ENCODE measurements at places on chromosomes 6 and 20.

DNA sequence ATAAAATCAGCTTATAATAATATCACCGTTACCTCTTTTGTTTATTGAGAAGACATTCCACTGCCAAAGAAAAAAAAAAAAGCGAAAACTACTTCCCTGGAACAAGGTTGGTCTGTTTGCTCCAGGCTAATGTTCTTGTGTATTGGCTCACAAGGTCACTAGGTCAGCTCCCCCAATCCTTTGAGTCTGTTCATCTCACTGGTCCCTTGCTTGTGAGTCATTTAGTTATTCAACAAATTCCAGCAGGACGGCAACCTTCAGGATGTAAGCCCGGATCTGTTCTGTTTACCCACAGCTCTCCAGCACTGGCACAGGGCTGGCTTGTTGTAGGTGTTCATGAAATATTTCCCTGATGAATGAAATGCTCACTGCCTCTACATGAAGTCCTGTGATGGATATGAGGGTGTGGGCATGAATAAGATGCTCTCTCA lies 3.3 kb downstream of the ARHGAP40 start:
- no peak for DNase-seq

DNA sequence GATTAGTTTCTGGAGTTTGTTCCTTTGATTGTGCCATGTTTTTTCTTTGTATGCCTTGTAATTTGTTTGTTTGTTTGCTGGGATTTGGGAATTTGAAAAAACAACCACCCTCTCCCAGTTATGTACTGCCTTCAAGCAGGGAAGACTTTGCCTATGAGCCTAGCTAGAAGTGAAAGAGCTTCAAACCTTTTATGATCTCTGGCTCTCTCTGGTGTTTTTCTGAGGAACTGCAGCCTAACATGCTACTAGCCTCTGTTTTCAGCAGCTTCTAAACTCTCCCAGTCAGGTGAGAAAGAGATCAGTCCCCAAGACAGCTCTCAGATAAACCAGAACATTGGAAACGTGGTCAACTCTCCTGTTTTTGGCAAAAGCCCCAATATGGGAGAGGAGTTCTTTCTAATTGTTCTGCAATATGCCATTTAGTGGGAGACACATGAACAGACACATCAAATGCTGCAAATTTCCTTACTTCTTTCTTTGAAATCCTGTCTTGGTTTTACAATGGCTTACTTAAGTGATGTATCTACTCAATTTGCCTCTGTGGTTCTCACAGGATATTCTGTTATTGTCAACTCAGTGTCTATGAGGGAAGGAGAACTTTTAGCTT lies 58.9 kb upstream of the SERINC1 start:
- DNase-seq, result peak; percentile 73

DNA sequence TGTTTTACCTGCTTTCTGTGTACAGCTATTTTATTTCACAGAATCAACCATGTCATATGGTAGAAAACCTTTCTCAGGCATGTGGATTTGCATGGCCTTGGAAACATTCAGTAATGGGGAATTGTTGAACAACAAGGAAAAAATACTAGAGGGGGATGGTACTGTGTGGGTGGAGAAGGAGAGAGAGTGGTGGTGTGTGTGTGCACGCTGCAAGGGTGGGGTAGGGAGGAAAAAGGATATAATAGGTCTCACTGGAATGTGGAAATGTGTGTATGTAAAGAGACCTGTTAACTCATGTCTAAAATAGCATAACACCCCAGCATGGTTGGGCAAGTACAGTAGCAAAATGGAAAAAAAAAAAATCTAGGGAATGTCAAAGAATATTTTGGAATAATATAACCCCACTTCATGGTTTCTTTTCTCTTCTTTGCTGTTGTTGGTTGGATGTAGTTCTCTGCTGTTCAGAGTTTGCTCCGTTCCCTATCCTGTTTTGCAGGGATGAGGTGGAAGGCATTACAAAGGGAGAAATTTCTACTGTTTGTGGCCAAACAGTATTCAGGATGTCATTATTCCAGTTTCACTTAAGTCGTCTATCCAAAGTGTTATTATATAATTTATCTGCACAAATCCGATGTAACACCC lies 93.9 kb upstream of the CITED2 start:
- no peak for DNase-seq

GRCh38 chr6:41573985-41574384 lies 27.8 kb downstream of the FOXP4 start:
- DNase-seq, result no peak

- no peak for DNase-seq
These were observed 95.0 kb downstream of the NKAIN2 start for GRCh38 chr6:123898665-123899064.

GRCh38 chr6:134406311-134406710 lies 88.4 kb upstream of the SGK1 start:
- DNase-seq, result no peak

DNA sequence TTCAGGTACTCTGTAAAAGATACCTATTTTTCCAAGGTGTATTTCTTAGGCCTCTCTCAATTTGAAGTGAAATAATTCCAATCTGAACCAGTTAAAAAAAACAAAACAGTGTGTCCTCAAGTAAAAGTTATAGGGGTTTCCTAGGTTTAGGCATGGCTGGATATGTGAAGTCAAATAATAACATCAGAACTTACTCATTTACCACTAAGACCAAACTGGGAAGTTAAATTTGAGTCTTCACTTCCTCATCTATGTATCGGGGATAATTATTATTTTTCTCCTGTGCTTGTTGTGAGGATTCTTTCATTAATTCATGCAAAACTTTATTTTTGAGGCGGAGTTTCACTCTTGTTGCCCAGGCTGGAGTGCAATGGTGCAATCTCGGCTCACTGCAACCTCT lies 86.2 kb upstream of the PTPRK start:
- no peak for DNase-seq

DNA sequence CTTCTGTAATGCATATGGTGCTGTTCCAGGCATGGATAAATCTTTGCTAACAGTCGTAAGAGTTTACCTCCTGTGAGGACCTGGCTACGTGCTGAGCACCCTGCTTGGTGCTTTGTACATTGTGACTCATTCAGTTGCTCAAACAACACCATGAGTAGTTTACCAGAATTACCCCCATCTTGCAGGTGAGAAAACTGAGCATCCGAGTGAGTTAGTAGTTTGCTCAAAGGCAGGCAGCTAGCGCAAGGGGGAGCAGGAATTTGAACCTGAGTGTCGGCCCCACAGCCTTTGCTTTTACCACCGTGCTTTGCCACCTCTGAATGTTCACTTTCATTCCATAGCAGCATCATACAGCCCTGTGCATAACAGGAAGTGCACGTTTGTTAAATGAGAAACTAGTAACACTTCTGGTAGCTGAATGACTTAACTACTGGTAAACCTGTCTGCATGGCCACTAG lies 121.9 kb downstream of the MTHFD1L start:
- peak; percentile 33 for DNase-seq

DNA sequence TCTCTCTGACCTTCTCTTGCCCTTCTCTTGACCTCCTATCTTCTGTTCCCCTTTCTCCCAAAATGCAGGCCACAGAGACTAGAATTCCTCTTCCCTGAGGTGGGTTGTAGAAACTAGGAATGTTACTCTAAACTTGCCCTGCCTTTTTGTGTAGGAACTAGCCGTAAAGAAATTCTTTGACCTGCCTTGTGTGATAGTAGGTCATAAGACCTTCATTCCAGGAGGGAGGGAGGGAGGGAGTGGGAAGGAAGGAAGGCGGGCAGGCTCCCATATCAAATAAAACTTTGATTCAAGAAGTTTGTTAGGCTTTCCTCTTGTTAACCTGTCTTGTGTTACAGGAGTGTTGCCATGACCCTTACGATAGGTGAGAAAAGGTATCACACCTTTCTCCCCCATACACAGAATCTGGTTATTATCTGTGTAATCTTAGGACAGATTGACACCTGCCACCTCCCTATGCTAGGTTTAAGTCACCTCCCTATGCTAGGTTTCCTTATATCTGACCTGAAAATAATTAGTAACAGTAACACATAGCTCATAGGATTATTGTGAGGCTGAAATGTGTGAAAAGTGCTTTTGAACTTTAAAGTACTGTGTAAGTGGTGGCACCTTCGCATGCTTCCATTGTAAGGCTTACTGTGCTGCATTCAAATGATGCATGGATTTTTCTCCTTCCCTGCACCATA lies 32.6 kb upstream of the FUCA2 start:
- DNase-seq, result no peak

DNA sequence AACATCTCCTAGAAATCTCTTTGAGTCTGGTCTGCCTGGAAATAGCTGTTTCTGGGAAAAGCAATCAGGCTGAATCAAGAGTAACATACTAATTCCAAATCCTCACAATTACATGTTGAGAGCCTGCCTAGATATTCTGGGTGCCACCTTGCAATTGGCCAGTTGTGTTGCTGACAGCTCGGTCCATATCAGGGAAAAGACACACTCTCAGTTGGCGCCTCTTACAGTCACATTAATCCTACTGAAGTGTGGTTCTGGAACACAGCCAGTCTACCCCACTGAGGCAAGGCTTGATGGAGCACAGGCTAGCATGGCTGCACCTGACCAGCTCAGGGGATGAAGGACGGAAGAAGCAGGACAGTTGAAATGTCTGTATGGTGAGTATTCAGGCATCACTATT lies 121.4 kb upstream of the TAB2 start:
- DNase-seq, result no peak

GRCh38 chr20:49210101-49210756 lies 9.0 kb upstream of the DDX27 start:
- no peak for DNase-seq

- no peak for DNase-seq
These were observed 255.8 kb downstream of the BTBD3 start for GRCh38 chr20:12173347-12174012.

DNA sequence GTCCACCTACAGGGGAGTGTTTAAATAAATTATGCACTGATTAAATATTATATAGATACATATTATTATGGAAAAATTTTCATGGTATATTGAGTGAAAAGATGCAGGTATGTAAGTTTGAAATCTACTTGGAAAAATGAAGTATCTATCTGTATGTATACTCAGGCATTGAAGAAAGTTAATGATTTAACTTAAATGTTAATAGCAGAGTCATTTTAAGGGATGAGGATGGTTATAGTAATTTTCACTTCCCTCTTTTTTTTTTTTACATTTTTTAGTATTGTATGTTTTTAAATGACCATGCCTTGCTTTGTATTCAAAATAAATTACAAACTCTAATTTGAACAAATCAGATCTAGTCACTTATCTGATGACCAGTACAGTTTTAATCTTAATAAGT lies 43.2 kb upstream of the NOTCH4 start:
- no peak for DNase-seq

GRCh38 chr6:92111386-92111785 lies 1308.0 kb downstream of the EPHA7 start:
- no peak for DNase-seq

GRCh38 chr6:152575161-152575560 lies 62.0 kb downstream of the SYNE1 start:
- no peak for DNase-seq

DNA sequence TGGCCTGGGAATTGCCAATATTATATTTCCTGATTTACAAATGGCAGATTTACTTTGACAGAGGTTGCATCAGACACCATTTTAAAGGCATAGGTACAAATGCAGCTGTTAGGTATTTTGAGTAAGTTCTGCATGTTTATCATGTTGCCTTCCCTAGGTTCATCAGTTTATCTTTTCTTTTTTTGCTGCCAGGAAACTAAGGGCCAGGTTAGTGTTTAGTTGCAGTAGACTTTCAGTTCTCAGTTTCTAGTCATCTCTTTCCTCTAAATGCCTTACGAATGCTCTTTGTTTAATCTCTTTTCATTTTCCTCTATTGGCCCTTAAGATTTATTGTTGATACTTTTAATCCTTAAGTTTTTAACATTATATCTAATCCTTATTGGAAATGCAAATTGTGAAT lies 129.9 kb downstream of the SMAP1 start:
- DNase-seq, result no peak

GRCh38 chr20:3161316-3162079 lies 1.8 kb upstream of the FASTKD5 start:
- DNase-seq, result no peak

GRCh38 chr6:105445481-105445880 lies 42.6 kb upstream of the PREP start:
- DNase-seq, result no peak

GRCh38 chr6:122048570-122048969 lies 350.9 kb upstream of the HSF2 start:
- DNase-seq, result no peak

GRCh38 chr6:21438237-21438985 lies 155.1 kb upstream of the SOX4 start:
- DNase-seq, result peak; percentile 7

DNA sequence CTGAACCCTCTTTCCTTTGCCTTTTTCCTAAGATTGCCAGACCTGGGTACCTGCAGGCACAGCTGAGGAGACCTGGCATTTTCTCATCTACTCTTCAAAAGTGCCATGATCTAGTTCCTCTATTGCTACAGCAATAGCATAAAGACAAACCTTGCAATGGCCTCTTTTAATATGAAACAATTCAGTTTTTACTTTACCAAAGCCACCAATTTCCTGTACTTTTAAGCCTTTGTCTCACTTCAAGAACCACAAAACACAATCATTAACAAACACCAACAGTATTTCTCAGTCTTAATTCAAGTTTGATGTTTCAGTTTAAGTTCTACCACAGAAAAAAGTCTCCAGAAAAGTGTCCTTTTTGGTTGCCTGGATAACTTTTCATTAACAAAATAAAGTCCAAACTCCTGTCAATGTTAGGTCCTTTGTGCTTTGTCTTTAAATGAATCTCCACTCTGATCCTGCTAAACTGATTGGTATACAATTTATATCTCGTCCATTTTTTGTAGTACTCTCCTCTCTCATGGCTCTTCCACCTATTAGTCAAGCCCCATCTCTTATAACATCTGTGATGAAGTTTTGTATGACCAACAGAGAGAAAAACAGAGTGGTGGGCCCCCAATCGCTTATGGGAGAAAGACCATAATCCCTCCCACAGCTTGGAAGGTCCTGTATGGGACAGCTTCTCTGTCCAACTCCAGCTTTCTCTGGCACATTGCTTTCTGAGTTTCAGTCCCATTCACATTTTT lies 50.5 kb upstream of the THEMIS start:
- peak; percentile 50 for DNase-seq

DNA sequence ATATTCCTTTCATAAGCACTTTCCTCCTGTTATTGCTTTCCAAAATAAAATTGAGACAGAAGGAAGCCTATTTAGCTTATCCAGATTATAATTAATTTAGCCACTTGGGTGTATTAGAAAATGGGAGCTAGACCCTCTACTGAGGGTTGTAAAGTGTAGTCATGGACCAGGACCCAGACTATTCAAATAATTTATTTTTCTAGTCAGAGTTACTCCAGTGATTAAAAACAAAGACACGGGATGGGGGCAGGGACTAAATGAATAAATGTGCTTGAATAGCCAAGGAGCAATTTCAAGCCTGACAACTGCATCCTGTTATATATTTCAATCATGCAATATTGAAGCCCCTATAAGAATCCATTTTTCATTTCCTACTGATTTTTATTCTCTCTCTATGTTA lies 41.6 kb downstream of the KLHL32 start:
- no peak for DNase-seq

- DNase-seq, result no peak
These were observed 40.7 kb upstream of the DSP start for GRCh38 chr6:7500752-7501282.
